Thoracic aorta (tissue), 2 donors: ENCODE measurements at places on chromosomes 1 and 21. TPM values are rescaled to one million over a fixed set of nuclear protein-coding genes. Genes with fewer than 3 reads are reported as not detected.

- no peak for DNase-seq
Observed at GRCh38 chr1:112356765-112357164, 39.2 kb upstream of the CTTNBP2NL start.

ACOT11 gene
- 19.3 TPM for total RNA-seq

GRCh38 chr1:214637722-214638458, 34.9 kb downstream of the CENPF start:
- DNase-seq: no peak

- no peak for DNase-seq
Observed at GRCh38 chr1:71640998-71641397, 560.2 kb upstream of the ZRANB2 start.

DNA sequence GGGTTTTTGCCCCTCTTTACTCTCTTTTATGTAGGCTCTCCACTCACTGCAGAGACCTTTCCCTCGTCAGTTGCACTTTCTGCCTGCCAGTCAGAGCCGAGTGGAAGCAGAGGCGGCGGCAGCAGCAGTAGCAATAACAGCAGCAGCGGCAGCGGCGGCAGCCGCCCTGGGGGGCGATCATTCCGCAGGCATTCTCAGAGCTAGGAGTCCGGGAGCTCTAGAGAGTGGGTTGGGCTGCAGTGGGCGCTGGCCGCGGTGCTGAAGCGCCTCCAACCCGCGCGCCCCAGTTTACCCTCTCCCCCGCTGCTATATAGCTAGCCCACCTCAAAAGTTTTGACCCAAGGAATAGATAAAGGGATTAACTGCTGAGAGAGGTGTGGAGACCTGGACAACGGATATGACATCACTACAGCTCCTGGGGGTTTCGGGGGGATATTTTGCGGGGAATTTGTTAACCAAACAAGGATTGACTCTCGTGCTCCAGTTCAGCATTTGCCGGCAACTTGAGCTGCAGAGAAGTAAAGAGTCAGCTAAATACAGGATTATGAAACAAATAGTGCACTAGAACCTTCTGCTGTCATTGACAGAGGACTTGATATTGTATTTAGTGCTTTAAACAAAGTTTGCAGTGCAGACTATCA, at the start of gene OLFM3:
OLFM3 (minus strand) TSS at position 102 of the 641 bp plus-strand sequence.
- DNase-seq: no peak
